IPS DF 19.7 (cell line): ENCODE measurements at places on chromosomes 5 and 9.

GRCh38 chr5:55480781-55481180 is 54.0 kb downstream of the PLPP1 start:
- no peak for DNase-seq

- DNase-seq = no peak
Measured at GRCh38 chr9:86674487-86674886, 272.8 kb downstream of the GAS1 start.

GRCh38 chr9:135221951-135222631 is 134.6 kb downstream of the OLFM1 start:
- DNase-seq = no peak

DNA sequence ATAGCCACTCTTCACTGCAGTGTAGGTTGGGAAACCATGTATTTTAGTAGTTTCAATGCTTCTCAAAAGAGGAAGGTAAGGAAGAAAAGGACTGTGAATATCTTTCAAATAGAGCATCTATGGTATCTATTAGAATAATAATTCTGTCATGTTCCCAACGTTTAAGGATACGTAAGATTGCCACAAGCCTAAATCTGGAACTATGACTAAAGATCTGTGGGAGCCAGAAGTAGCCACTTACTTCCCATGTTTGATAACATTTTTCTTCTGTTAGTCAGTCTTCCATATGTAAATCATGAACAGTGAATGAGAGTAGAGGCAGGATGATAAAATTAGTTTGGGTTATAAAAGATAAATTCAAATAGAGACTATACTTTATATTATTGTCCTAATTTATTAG is 16.3 kb upstream of the MROH2B start:
- DNase-seq = no peak

- no peak for DNase-seq
Measured at GRCh38 chr5:78650531-78650930, 2.0 kb upstream of the LHFPL2 start.

- DNase-seq = no peak
Measured at GRCh38 chr9:84874596-84874995, 205.1 kb downstream of the NTRK2 start.

DNA sequence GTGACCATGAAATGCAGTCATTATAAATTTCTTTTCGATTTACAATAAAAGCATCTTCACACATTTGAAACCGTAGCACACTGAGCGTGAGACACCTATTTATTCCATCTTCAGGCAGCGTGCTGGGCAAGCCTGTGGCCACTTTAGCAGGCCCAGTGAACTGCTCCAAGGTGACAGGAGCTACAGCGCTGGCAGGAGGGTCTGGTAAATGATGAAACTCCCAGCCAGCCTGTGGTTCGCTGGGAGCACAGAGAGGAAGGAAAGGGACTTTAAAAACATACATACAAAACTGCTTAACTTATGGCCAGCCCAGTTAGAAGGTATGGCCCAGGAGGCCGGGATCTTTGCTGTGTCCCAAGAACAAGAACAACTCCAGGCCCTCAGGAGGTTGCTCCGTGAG is 5.1 kb downstream of the RAPGEF1 start:
- DNase-seq = no peak

GRCh38 chr5:157471709-157472108 is 11.7 kb downstream of the NIPAL4 start:
- DNase-seq = no peak
